ENCODE measurements at places on chromosomes 7 and 10. TPM values are rescaled to one million over a fixed set of nuclear protein-coding genes. Genes with fewer than 3 reads are reported as not detected.

The STEAP1B gene
- total RNA-seq: 11.6 TPM

The AFAP1L2 gene
- 144 TPM for total RNA-seq

The ZNF680 gene
- total RNA-seq: 29.6 TPM

The ACBD7 gene
- total RNA-seq: 13.1 TPM

The MPP7 gene
- 7.8 TPM for total RNA-seq

DNA sequence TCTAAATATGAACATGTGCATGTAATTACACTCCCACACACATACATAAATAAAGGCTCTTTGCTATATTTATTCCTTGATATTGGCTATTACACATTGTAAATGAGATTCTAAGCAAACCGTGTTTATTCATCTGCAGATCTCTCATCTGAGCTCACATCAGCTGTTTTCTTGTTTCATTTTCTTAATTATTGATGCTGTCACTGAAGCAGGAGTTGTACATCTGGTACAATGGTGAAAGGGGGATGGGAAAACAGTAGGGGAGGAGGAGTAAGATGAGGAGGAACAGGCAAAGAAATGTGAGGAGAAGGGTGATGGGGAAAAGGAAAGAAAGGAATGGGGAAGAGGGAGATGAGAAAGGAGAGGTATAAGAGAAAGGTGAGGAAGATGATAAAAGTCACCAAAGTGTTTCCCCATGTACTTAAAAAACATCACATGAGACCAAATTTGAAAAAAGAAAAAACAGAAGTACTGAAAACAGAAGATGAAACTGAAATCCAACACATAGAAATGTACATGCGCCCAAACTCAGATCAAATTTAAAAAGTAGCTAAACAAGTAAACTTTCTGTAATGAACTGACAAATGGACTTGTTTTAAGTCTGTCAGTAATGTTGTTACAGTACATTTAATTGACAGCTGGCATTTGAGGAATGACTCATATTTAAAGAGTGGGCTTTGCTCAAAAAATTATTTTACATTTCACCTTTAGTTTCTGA, 472.2 kb downstream of the ARL4A start:
- no peak for DNase-seq

DNA sequence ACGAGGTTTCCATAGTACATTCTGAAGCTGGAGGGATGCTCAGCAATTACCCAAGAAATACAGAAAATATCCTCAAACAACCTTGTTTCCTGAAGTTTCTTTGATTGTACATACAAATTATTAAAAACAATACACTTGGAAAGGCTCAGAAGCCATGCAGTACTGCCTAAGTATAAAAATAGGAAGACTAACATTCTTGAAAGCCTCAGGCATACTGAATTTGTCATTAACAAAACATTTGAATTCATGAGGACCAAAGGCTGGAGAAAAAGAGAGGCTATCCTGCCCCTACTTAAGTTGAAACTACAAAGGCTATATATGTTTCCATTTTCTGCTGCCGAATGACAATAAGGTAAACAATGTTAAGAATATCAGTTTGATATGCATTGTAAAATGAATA, 54.3 kb upstream of the SGCE start:
- no peak for DNase-seq

- no peak for DNase-seq
Measured at GRCh38 chr7:34755008-34755407, 97.0 kb downstream of the NPSR1 start.

DNA sequence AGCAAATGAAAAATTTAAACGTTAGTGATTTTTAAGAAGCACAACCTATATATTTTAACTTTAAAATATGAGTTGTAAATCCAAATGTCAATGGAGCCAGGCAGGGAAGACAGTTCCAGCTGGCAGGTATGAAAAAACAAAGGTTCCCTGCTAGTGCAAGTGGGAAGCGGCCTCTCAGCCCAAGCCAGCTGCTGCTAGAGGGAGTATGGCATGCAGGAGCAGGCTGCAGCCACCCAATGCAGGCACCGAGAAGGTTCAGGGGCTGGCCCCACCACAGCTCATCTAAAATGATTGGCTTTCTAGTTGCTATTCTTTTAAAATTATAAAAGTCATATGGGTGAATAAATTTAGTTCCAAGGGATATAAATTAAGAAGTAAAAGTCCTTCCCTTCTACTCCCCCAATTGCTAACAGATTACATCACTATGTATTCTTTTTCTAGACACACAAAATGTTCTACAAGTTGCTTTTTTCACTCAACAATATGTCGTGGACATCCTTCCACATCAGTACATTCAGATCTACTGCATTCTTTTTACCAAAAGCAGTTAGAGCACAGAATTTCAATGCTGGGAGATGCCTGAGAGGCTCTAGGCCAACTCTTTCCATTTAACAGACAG, 69.3 kb downstream of the SGMS1 start:
- no peak for DNase-seq

- no peak for DNase-seq
Measured at GRCh38 chr7:134852625-134853024, 73.2 kb downstream of the CALD1 start.

DNA sequence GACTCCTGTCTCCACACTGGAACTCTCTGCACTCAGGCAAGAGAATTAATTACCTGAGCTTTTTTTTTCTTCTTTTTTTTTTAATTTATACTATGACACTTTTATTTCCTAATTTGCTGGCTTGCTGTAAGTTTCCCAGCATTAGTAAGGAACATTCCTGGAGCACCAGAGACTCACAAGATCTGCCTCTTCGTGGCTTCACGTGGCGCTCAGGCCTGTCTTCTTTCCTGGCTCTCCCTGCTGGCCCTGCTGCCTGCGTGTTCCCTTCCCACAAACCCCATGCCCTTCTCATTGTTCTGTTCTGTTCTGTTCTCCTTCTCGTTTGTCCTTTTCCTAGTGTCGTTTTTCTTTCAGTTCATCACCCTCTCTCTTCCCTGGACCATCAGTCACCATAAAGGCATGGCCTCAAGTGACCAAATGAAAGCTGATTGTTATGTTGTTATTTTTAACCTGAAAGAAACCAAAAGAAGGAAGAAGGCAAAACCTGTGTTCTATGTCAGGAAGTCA, 591.6 kb upstream of the PFKP start:
- DNase-seq: no peak

DNA sequence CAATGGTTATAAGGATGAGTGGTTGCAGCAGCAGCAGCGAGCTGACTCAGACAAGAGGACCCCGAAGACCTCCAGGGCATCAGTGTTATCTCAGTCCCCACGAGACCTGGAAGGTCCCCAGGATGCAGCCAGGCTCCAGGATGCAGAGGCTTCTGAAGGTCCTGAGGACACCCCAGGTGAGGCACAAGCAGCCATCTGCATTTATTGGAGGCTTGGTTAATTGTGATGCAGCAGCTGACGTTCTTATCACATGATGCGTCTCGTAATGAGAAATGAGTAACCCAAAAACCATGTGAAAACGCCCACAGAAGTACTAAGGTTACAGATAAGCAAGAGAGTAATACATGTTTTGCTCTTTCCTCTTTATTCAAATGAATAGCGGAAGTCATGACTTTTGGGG, 17.4 kb downstream of the C7orf57 start:
- no peak for DNase-seq

DNA sequence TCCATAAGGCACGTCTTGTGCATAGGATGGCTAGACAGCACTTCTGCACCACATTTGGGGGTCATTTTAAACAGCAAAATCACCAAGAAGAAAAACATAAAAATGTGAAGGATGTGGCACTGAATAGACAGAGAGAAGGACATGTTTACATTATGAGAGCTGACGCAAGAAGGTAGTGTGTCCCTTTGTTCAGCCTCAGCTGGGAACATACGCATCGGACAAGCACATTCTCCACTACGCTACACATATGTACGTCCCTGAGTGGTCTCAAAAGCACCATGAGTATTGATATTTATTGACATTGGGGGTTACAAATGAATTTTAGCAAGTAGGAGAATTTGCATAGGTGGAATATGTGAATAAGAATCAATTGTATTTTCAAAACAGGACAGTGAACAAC, 20.2 kb downstream of the DDC start:
- DNase-seq: no peak

DNA sequence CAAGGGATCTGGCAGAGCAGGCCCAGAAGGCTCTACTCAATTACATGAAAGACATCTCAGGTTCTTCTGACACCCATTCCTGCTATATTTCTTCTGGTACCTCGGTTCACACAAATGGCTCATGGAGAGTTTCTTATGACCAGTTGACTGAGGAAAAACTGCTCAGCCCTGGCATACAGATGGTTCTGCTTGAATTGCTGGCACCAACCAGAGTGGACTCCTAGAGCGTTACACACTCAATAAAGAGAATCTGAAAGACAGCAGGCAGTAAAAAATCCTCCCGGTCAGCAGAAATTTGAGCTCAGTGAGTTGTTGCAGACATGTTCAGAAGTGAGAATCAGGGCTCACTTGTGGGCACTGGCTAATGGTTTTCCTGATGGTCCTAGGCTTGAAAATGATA, 434.4 kb downstream of the TCERG1L start:
- DNase-seq: no peak

GRCh38 chr7:20741801-20742200, 44.9 kb downstream of the SP8 start:
- DNase-seq: no peak

- no peak for DNase-seq
Measured at GRCh38 chr7:102396710-102397019, 502 bp downstream of the PRKRIP1 start.

DNA sequence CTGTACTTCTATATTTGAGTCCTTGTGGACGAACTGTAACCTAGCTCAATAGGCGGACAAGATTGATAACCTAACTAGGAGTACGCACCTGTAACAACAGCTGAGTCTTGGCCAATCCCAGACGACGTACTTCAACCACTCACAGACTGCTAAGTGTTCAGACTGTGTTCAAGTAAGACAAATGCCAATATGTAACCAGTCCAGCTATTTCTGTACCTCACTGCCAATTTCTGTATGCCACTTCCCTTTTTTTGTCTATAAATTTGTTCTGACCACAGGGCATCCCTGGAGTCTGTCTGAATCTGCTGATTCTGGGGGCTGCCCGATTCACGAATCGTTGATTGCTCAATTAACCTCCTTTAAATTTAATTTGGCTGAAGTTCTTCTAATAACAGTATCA, 32.2 kb downstream of the HACD1 start:
- DNase-seq: no peak

DNA sequence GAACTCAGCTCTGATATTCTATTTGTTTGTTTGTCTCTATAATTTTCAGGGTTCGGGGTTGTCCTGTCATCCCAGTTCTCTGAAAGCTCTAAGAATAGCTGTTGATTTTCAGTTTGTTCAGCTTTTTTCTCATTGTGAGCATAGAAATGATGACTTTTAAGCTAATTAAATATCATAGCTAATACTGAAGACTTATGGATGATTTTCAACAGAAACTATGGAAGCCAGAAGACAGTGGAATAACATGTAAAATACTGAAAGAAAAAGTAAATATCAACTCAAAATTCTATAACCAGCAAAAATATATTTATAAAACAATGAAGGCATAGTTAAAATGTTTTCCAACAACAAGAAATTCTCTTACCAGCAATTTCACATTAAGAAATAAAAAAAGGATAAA, 96.4 kb upstream of the ETV1 start:
- DNase-seq: no peak

GRCh38 chr7:13540429-13540828, 449.0 kb downstream of the ETV1 start:
- no peak for DNase-seq

GRCh38 chr10:17021656-17022465, 107.8 kb downstream of the CUBN start:
- no peak for DNase-seq

Data from sciatic nerve (tissue), 2 donors.